ENCODE measurements at places on chromosomes 11 and 22.

GRCh38 chr11:108018708-108019107, 10.0 kb downstream of the CUL5 start:
- no peak for DNase-seq

- DNase-seq: no peak
Measured at GRCh38 chr11:9688716-9689511, 25.0 kb downstream of the SWAP70 start.

DNA sequence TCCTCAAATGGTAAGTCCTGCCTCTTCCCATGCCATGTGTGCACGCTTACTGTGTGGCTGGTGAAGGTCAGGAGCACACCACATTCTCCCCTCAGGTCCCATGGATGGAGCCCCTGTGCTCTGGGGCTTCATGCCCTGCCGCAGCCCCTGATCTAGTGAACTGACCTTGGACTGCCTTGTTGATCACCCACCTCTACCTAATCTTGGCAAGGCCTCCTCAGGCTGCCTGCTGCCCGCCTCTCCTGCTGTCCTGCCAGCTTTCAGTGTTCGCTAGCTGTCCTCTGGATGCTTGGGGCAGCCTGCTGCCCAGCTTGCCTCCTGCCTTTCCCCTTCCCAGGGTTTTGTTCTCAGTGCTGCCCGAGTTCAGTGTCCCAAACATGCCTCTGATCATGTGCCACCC, 38.1 kb downstream of the CABIN1 start:
- no peak for DNase-seq

- no peak for DNase-seq
Measured at GRCh38 chr11:44516688-44517507, 48.6 kb upstream of the CD82 start.

- no peak for DNase-seq
Measured at GRCh38 chr11:69841170-69841858, 22.1 kb upstream of the FGF3 start.

DNA sequence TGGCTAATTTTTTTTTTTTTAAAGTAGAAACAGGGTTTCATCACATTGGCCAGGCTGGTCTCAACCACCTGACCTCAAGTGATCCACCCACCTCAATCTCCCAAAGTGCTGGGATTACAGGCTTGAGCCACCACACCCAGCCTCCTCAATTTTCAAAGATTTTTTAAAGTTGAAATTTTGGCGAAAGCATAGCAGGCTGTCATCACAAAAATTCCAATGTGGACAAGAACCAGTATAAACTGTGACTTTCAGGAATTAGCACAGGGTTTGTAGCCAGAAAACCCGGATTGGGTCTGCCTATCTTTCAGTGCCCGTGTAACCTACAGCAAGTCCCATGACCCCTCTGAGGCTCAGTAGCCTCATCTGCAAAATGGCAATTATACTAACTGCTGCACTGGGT, 80.2 kb downstream of the SGSM3 start:
- no peak for DNase-seq

DNA sequence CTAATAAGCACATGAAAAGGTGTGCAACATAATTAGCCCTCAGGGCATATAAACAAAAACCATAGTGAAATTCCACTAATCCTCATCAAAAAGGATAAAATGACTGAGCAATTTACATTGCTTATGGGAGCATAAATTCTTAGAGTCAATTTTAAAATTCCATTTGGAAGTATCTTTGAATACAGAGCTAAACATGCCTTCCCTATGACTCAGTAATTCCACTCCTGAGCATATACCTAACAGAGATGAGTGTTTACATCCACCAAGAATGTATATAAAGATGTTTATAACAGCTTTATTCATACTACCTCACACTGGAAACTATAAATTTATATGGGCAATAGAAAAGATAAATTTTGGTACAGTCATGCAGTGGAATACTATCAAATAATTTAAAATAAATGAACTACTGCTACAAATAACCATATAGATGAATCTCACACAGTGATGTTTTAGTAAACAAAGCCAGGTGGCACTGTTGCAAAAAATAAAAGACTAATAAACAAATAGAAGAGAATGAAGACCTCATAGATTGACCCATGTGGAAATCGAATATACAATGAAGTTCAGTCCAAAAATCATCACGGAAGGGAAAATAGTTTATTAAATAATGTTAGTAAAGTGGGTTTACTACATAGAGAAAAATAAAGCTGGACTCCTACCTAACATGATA, 8.2 kb upstream of the OR2D2 start:
- no peak for DNase-seq

- DNase-seq: no peak
Measured at GRCh38 chr11:63491240-63491587, 247 bp upstream of the PLAAT5 start.

- no peak for DNase-seq
Measured at GRCh38 chr11:121814962-121815361, 301.1 kb downstream of the BLID start.

GRCh38 chr11:94020777-94021481, at the start of gene HEPHL1:
Gene HEPHL1 (plus strand): TSS chr11:94021354. CDS start chr11:94021369, 15 bp downstream.
- no peak for DNase-seq

- no peak for DNase-seq
Measured at GRCh38 chr22:44084044-44084772, 60.1 kb downstream of the PARVB start.

GRCh38 chr11:115623021-115623451, 118.8 kb upstream of the CADM1 start:
- DNase-seq: no peak

GRCh38 chr11:64655941-64656601, 65.1 kb downstream of the SLC22A12 start:
- DNase-seq: no peak

GRCh38 chr22:43343262-43343669, at the start of gene SCUBE1:
Gene SCUBE1 (minus strand): TSS chr22:43343372. CDS start chr22:43343261, 111 bp downstream.
- DNase-seq: peak; percentile 9

- DNase-seq: no peak
Measured at GRCh38 chr22:47806894-47807293, 1044.4 kb downstream of the TBC1D22A start.

DNA sequence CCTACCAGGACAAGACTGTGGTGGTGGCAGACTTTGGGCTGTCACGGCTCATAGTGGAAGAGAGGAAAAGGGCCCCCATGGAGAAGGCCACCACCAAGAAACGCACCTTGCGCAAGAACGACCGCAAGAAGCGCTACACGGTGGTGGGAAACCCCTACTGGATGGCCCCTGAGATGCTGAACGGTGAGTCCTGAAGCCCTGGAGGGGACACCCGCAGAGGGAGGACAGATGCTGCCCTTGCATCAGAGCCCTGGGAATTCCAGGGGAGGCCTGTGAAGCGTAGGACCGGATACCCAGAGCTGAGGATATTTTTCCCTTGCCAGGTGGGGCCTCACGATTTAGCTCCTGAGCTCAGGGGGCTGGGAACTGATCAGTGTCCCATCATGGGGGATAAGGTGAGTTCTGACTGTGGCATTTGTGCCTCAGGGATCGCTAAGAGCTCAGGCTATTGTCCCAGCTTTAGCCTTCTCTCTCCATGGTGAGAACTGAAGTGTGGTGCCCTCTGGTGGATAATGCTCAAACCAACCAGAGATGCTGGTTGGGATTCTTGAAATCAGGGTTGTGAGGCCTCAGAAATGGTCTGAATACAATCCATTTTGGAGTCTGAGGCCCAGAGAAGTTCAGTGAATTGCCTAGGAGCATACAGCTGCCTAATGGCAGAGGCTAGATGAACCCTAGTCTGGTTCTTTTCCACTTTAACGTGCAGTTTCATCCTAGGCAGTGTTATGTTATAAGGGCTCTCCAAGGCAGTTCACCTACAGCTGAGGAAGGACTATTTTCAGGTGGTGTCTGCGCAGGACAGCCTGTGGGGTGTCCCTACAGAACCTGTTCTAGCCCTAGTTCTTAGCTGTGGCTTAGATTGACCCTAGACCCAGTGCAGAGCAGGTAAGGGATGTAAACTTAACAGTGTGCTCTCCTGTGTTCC, 19.5 kb downstream of the PIK3IP1 start:
- no peak for DNase-seq

DNA sequence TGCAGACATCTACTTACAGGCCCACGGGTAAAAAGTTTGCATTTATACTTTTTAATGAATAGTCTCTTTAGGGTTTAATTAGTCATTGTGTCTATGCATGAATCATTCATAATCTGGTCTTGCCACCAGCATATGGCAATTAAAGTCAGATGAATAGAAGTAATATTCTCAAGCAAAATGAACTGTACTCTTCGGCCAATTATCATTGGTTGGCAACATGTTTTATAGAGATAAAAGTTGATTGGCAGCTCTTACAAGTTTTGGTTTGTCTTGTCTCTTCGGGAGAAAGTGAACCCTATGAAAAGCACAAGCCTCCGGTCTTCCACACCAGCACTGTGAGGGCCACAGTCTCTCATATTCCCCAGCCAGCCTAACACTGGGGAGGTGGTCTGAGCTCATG, 97.8 kb downstream of the OSBP2 start:
- DNase-seq: no peak

DNA sequence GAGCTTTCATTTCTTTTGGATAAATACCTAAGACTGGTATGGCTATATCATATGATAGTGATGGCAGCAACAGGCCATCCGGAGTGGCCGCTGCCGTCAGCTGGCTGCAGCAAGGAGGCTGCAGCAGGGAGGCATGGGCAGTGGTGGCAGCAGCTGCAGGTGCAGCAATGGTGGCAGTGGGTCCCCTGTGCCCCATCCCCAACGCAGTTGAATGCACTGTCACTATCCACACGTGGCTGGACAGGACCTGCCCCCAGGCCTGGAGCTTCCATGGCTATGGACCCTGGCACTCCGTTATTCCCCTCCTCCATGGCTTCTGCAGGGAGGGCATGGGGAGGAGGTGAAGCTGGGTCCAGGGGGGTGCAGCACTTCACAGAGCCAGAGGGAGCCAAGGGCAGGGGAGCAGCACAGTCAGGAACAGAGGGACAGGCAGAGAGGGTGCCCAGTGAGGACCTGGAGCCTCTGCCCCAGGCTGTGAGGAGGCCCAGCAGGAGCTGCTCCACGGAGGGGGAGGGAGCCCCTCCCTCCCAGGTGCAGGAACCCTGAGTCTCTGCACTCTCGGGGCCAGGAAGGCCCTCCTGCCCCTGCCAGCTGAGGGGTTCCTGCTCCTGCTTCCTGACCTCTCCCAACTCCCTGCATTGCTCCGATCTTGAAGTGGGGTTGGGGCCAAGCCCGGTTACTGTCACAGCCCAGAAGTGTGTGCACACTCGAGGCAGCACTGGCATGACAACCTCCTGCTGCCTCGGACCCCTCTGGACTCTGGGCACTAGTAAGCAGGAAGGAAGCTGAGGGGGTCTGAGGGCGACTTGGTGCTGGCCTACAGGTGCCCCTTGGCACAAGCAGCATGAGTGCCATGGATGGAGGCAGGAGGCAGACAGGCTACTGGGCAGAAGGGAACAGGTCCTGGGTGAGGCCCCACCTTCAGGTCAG, 466.3 kb downstream of the GUCY1A2 start:
- DNase-seq: no peak

DNA sequence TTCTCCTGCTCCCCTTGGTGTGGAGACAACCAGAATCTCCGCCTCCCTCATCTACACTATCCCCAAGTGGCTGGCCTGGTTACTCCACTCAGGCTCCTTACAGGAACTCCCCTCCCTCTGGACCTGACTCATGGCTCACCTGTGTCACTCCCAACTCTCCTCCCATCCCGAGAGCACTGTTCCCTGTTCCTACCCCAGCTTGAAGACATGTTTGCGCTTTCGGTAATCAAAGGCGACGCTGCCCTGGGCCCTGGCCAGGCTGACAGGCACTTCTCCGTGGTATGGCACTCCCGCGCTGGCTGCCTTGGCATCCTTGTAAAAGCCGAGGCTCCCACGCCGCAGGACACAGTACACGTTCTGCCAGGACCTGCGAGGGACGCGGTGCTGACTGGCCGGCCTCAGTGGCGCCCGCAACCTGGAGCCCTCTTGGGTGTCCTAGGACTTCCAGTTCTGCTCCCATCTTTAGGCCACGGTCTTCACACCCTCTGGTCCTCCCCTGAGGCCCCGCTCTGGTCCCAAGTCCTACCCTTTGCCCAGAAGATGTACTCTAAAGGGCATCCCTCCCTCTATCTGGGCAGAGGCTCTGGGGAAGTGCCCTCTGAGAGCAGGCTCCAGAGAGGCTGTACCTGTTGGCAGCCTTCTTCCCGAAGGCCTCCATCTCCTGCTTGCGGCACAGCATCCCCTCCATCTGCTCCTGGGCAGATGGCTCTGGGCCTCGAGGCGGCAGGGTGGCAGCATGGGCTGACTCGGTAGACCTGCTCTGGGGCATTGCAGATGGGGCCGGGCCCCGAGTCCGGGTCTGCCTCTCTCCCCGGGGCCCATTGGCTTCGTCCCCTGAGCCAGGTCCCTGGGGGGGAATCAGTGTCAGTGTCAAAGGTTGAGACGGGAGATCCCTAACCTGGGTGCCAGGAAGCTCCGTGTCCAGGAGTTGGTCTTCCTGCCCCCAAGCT, 9.4 kb upstream of the RBM4B start:
- no peak for DNase-seq

DNA sequence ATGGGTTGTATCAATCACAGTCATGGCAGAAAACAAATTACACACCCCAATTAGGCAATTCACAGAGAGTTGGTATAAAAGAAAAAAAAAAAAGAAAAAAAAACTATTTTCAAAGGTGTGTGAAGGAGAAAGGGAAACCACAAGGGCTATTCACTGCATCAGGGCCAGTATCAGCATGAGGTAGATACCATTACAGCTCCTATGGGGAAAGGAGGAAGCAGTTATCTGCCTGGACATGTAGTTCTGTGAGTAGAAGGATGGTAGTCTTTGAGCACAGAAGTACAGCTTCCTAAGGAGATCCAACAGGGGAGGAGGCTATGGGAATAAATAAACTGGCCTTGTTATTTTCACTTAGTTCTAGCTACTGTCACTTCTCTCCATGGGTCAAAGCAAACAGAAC, 746.1 kb downstream of the LUZP2 start:
- no peak for DNase-seq

DNA sequence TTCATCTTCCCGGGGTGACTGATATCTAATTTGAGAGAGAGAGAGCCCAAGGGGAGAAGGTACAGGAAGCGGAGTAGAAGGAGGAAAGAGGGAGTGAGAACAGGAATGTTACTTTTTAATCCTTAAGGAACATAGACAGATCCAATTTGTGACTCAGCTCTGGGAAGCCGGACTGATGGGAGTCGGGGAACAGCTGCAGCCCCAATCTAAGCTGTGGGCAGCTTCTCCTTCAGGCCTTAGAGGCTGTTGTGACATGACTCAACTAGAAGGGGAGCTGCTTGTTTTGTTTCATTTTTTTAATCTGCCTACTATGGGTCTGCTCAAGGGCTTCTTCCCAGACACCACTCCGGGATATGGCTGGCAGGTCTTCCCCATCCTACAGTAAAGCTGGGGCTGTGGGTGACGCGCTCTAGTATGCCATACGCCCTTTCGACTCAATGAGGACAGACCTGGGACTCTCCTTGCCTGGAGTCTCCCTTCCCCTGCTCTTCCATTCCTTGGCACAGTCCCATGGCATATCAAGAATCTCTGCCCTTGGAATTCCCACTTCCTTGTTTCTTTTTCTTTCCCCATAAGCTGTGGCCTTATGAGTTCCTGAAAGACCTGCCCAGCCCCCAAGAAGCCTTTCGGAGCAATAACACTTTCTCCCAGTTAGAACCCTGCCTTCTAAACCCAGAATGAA, 103.3 kb upstream of the AKIP1 start:
- no peak for DNase-seq

All from NCI-H1436 treated with DMSO at 0.1 percent for 48 hours (cell line).